Neural progenitor cell (in vitro differentiated cells): ENCODE measurements at places on chromosomes 16 and 17. TPM values are rescaled to one million over a fixed set of nuclear protein-coding genes. Genes with fewer than 3 reads are reported as not detected.
A peak's percentile ranks its signal among the peaks of the same experiment; 100 is the strongest.

DNA sequence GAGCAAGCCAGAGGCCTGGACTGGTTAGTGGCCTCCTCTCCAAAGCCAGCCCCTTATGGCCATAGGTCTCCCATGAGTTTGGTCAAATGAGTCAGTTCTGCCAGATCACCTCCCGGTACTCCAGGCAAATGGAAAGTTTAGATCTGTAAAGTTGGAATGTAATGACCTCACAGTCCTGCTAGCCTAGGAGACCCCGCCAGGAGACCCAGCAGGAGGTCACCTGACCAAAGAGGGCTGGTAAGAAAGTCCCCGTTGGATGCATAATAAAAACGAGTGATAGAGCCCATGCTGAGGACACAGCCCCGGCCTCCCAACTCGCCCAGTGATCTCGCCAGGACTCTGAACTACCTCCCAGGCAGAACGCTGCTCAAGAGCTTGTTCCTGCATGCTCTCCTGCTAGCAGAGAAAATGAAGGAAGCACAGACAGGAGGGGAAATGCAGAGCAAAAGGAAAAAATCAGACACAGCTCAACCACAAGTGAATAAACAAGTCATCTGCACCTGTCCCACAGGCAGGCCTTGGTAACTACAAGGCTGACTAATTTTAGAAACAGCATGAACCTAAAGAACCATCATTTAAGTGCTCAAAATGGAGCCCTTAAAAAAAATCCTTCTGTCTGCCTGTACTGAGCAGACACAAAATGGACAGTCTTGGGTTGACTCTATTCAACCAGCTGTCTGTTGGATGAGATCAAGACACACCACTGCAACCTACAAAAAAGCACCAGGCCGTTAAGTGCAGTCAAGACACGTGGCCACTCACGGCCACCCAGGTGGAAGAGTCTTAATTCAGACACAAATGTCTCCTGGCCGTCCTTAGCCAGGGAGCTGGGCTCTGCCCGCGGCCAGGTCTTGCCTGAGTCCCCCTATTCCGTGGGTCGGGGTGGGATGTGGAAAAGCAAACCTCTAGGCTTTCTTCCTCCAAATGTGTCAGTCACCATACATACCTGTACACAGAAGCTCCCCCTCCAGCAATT is 9.2 kb downstream of the CDIP1 start:
- DNase-seq, result peak; percentile 52

GRCh38 chr17:19019041-19019941 is 14.7 kb upstream of the FAM83G start:
- no peak for DNase-seq

DNA sequence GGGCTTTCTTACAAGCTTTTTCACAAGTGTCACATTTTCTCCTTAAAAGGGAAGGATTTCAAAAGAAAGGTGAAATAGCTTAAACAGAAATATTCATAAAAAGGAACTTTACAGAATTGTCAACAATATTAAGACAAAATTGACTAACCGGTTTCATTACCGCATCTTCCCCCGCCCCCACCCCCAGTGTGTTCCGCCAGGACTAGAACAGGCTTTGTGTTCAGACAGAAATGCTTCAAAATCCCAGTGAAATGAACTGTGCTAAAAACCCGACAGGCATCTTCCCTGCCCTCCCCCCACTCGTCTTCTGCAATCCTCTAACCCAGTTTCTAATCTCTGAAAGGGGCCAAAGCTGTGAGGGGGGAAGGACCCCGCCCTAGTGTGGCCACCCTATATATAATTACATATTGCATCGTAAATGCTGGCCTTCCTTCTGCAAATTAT is 990 bp upstream of the ROGDI start:
- no peak for DNase-seq

GRCh38 chr16:81004646-81005353 is 1.9 kb downstream of the CMC2 start:
- DNase-seq, result peak; percentile 75

DNA sequence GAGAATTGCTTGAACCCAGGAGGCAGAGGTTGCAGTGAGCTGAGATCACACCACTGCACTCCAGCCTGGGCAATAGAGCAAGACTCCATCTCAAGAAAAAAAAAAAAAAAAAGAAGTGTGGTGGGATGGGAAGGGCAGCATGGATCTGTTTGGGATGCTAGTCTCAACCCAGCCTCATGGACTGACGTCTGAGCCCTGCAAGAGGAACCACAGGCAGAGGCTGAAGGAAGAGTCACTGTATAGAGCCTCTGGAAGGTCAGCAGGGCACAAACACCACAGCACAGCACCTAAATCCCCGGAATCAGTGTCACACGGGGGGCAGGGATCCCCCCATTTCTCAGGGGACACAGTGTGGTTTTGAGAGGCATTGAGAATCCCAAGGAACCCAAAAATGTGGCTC is 10.9 kb upstream of the CXCL16 start:
- DNase-seq, result no peak

DNA sequence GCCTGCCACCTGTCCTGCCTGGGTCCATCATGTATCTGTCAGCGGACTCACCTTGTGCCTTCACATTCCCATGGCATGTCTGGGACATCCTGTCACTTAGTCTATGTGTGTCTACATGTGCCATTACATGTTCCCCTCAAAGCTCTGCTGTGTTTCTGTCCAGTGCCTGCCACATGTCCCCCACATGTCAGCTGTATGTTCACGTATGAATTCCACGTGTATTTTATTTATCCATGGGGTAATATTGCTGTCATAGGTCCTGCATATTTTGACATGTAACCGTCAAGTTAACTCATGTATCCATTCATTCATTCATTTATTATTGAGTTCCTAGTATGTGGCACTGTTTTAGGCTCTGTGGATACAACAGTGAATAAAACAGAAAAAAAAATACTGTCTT is 20.8 kb downstream of the TMEM92 start:
- no peak for DNase-seq

DNA sequence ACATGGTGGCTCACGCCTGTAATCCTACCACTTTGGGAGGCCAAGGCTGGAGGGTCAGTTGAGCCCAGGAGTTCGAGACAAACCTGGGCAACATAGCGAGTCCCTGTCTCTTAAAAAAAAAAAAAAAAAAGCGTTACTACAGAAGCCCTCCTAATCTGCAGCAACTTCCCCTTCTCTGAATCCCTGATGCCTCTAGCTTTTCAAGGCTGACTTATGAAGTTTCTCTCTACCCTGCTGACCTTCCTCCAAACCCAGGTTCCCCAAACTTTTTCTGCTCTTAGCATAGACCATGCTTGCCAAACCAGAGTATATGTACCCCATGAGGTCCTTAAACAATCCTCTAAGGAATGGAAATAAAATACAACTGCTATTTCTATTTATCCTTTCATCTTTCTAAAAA is 16.4 kb downstream of the LYRM1 start:
- no peak for DNase-seq

DNA sequence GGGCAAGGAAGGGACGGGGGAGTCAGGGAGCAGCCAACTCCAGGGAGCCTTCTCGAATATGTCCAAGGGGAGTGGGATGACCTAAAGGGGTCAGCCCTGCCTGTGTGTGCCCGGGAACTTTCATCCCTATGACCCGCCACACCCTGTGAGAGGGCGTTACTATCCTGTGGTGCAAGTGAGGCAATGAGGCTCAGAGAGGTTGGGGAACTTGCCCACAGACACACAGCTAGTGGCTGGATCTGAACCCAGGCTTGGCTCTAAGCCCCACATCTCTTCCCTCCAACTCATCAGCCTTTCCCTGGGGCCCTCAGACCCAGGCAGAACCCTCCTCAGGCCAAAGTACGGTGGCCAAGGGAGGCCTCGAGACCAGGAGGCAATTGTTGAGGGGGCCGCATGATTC is 23.2 kb downstream of the JUP start:
- no peak for DNase-seq

- DNase-seq, result no peak
Measured at GRCh38 chr16:4606354-4606753, 8.3 kb downstream of the UBALD1 start.

- DNase-seq, result no peak
Measured at GRCh38 chr16:81583893-81584631, 139.5 kb downstream of the CMIP start.

- DNase-seq, result no peak
Measured at GRCh38 chr16:67959536-67960329, 8.7 kb downstream of the SLC12A4 start.

GRCh38 chr17:68384471-68384870 is 72.8 kb downstream of the WIPI1 start:
- DNase-seq, result no peak

The ABCA8 gene
- total RNA-seq, result not detected in 2 replicates

DNA sequence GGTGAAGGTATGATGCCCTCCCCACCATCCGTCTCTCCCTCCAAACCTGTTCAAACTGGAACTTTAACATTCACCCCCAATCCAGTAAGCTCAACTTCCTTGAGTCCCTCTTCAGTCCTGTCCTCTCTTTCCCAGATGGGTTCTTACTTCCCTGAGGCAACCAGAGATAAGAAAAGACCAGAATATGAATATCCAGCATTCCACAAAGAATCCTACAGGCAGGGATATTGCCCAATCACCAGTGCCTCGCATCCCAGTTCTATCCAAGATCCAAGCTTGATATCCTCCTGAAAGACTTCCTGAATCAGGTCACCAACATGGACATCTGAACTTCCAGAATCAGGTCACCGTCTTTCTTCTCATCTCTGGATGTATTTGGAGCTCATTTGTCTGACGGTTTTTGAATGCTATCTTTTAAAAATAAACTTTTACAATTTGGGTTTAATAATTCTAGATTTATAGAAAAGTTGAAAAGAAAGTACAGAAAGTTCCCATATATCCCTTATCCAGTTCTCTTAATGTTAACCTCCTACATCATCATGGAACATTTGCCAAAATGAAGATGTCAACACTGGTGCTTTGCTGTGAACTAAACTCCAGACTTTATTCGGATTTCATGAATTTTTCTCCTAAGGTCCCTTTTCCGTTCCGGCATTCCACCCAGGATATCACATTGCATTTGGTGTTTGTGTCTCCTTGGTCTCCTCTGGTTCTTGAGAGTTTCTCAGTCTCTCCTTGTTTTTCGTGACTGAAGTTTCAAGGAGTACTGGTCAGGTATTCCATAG is 13.7 kb upstream of the COL1A1 start:
- no peak for DNase-seq

The COX6A2 gene
- not detected in 2 replicates for total RNA-seq

The ZNF287 gene
- 8.7 and 14.5 TPM in 2 replicates for total RNA-seq
